Activated naive CD4-positive, alpha-beta T cell treated with Interleukin-2 at 50 U/mL for 16 hours (primary cell): ENCODE measurements at places on chromosomes 2 and 18.

- peak; percentile 48 for DNase-seq
Observed at GRCh38 chr2:168211664-168212163, 35.7 kb downstream of the STK39 start.

DNA sequence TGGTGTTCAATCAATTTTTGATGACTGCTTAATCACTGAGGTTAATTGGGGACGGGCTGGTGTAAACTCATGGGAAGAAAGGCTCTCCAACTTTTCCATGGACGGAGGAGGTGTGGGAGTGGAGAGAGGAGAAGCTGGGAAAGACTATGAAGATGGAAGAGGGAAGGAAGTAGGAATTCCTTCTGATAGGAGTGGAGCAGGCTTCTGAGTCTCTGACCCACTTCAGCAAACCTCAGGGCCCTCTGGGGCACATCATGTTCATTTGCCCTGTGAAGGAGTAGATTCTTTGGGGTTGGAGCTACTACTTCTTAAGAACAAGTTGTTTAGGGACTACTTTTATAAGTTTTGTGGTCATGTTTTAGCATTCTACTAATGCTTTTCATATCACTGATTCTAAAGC, 87.0 kb upstream of the MAP4K3 start:
- no peak for DNase-seq

GRCh38 chr18:9619990-9620389, 5.6 kb upstream of the PPP4R1 start:
- DNase-seq = no peak

GRCh38 chr2:159285433-159285832, 1.1 kb downstream of the WDSUB1 start:
- DNase-seq = no peak

DNA sequence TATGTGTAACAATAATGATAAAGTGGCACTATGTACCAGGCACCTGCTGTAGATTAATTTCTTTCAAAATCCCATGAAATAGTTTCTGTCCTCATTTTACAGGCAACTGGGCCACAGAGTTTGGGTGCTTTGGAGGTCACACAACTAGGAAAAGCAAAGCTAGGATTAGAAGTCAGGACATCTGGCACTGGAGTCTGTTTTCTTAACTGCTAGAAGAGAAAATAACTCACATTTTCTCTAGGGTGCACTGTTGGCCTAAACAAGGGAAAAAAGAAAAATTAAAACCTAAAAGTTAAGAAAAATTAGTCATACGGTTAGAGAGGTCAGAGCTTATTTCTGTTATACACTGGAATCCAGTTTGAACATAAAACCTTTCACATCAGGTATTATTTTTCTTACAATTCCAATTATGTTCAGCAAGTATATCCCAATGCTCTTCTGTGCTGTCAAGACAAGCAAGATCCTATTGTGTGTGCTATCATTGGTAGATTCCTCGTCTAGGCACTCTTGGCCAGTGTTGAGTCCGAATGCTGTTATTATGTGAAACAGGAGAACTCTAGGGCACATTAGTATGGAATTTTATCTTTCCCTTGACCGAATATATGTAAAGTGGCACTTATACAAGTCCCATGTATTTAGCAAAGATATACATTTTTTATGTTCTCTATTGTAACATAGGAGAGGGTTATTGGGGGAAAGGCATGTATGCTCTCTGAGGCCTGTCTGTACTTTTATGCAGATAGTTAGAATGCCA, 1.5 kb upstream of the OSGEPL1 start:
- no peak for DNase-seq

DNA sequence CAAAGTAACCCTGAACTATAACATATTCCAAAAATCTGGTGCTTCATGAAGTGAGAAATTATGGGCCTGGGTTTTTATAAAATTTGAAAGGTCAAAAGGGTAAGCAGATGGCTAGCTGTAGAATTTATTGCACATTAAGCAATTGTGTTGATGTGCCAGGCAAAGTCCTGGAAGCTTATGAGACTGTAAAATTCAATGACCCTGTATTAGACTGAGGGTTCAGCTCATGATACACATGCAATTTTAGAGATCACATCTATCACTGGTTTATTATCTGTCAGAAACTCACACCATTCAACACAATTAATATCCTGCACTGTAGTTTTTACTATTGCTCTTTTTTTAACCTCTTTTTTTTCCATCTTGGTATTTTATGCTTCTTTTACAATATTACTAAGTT, 1162.6 kb upstream of the SLC39A10 start:
- no peak for DNase-seq

DNA sequence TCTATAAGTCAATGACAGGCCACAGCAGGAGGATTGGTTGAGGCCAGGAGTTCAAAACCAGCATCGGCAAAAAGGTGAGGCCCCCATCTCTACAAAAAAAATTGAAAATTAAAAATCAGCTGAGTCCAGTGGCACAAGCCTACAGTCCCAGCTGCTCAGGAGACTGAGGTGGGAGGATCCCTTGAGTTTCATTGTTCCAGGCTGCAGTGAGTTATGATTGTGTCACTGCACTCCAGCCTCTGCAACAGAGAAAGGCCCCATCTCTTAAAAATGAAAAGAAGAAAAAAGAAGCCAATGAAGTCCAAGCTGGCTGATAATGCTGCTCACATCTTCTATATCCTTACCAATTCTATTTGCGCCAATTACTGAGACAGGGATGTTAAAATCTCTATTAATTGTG, 39.1 kb downstream of the MRPS5 start:
- DNase-seq = no peak

GRCh38 chr2:121387591-121388325, 102.8 kb upstream of the TFCP2L1 start:
- DNase-seq = no peak

DNA sequence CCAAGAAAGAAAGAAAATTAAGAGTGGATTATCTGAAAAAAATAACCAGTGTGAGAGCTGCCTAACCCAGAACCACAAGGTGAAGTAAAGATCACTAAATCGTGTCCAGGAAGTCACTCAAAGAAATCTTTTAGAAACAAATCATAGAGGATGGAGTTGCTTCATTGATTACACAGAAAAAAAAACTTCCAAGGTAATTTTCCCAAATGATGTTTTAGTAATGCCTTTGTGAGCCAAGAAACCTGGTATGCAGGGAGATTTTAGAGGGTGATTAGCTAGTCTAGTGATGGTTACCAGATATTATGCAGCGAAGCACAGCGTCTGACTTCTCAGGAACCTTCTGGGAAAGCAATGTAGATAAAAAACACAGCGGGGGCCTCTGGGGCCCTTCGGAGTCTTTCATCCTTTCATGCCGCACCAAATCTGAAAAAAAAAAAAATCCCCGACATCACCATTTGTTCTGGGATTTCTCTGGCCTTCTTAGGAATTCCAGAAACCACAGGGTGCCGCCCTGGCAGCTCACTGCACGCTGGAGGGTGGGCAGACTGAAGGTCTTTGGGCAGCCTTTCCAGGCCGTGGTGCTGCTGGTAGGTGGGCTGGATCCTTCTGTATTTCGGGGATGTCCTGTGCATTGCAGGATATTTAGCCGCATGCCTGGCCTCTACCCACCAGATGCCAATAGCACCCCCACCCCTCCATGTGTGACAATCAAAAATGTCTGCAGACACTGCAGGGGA, 17.3 kb downstream of the ALPK2 start:
- no peak for DNase-seq

- no peak for DNase-seq
Observed at GRCh38 chr2:238700506-238701340, 147.2 kb upstream of the TWIST2 start.

GRCh38 chr2:185689906-185690539, 48.6 kb upstream of the FSIP2 start:
- no peak for DNase-seq

DNA sequence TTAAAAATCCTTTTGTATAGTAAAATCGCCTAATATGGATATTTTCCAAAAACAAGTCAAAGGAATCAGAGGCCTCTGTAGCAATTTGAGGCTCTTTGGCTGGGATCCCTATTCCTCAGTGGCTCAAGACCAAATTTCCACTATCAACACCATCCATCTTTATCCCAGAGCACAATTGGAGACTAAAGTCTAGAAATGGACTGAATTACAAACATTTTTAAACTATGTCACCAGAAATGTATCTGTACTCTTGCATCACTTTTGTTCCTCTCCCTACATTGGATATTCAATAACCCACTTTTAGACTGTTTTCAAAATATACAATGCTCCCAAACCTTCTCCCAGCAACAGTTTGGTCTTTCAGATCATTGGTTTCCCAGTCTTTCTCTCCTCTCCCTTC, 140.4 kb upstream of the KLHL29 start:
- no peak for DNase-seq

- DNase-seq = no peak
Observed at GRCh38 chr18:76259711-76260110, 235.3 kb downstream of the ZNF516 start.

DNA sequence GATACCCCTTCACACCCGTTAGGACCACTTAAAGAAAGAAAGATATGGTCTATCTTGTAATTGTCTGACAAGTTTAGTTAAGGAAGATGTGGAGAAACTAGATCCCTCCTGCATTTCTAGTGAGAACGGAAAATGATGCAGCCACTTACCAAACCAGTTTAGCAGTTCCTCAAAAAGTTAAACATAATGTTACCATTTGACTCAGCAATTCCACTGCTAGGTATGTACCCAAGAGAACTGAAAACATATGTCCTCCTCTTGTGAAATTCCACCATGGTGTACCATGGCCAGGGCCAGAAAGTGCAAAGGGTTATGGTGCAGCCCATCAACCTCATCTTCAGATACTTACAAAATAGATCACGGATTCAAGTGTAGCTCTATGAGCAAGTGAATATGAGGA, 79.0 kb upstream of the ID2 start:
- DNase-seq = no peak

GRCh38 chr2:69911985-69912563, 2.8 kb upstream of the MXD1 start:
- no peak for DNase-seq

GRCh38 chr2:118806797-118807667, 40.4 kb downstream of the EN1 start:
- no peak for DNase-seq

GRCh38 chr18:23136326-23137096, 1.2 kb downstream of the CABLES1 start:
- no peak for DNase-seq

DNA sequence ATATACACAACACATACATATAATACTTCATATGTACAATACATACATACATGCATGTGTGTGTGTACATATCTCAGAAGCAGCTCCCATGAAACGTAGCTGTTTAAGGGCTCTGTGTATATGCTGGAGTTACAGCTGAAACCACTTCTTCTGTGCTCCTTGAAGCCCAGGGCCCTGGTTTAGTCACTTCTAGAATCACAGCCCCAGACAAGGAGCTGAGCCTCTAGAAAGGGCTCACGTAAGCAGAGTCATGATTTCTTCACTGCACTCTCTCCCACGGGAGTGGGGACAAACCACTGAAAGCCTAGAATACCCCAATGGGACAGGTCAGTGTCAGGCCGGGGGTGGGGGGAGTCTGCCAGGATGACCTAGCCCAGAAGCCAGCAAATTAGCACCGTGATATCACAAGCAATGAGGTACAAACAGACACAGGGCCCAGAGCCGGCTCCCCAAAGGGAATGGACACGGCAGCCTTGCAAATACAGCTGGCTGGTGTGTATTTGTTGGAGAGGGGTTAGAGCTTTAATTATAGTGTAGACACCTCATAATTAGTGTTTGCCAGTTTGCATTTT, 90.3 kb downstream of the C1QL2 start:
- DNase-seq = no peak

GRCh38 chr2:237716011-237716410, 82.6 kb upstream of the RBM44 start:
- DNase-seq = no peak

GRCh38 chr18:75754433-75754832, 326.9 kb upstream of the SMIM21 start:
- DNase-seq = no peak

DNA sequence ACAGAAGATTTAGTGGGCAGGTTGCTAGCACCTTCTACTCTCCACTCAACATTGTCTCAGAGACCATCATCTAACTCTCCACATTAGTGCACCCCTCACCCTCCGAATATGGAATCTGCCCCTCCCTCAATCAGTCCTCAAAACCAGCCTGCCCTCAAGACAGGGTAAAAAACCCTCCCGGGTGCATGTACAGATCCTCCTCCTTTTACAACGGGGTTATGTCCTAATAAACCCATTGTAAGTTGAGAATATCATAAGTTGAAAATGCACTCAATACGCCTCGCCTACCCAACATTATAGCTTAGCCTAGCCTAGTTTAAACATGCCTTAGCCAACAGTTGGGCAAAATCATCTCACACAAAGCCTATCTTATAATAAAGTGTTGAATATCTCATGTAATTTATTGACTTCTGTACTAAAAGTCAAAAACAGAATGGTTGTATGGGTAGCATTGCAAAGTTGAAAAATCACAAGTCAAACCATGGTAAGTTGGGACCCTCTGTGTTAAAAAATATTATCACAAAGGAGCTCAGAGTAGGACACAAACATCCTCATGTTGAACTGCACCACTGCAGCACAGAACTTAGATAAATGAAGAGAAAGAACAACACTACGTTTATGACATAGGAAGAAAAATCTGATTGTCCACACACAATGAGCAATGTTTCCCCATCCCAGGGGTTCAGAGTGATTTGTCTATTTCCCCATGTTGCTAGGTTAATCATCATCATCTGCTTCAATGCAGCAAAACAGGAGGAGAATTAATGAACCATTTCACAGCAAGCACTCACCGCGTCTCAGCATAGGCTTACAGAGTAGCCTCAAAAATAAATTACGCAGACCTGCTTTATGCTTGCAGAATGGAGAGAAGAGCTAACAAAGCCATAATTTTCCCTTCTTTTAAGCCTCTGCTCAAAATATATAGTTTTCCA, 184.1 kb upstream of the ARL4C start:
- DNase-seq = no peak

DNA sequence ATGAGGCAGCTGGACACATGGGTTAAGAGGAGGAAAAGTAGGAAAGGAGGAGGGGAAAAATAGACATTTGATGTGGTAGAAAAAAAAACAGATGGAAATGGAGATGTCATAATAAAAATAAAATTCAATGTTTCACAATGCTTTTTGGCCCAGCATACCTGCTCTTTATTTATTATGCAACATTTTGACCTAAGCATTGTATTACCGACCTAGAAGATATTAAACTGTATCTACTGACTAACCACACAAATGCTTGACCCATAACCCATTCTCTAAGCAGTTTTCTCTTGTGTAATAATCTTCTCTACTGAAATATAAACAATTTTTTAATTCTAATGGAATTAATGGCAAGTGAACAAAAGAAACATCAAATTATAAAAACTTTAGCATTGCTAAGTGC, 362.3 kb downstream of the FBXO15 start:
- DNase-seq = no peak

- no peak for DNase-seq
Observed at GRCh38 chr2:58951722-58952121, 710.6 kb upstream of the FANCL start.

DNA sequence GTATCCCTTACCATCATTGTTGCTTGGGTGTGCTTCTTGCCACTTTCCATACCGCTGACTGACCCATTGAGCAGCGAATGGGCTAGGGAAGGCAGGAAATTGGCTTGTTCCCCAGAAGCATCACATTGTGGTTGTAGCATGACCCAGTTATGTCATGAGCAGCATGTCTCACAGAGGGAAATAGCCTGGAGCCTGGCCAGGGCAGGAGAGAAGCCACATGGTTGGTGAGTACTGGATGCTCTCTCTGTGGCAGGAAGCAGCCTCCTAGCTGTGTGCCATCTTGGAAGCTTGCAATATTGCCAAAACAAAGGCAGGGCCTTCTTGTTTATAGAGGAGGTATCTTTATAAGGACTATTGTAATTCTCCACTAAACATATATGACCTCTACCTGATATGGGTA, 482.6 kb downstream of the PIK3C3 start:
- DNase-seq = no peak

- DNase-seq = peak; percentile 28
Observed at GRCh38 chr2:200860092-200860795, 4.2 kb downstream of the CLK1 start.

- no peak for DNase-seq
Observed at GRCh38 chr2:134178138-134178877, 75.6 kb upstream of the MGAT5 start.
